ENCODE measurements at places on chromosomes 2 and 18.

- DNase-seq, result no peak
Observed at GRCh38 chr2:227818675-227819397, 5.2 kb downstream of the CCL20 start.

DNA sequence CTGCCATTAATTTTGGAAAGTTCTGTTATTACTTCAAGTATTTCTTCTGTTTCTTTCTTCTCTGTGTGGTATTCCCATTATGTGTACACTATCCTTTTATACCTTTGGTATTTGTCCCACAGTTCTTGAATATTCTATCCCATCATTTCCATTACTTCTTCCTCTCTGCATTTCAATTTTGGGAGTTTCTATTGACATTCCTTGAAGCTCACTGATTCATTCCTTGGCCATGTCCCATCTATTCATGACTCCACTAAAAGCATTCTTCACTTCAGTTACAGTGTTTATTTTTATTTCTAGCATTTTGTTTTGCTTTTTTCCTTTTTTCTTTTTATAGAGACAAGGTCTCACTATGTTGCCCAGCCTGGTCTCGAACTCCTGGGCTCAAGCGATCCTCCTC, 30.3 kb downstream of the PROC start:
- DNase-seq, result no peak

DNA sequence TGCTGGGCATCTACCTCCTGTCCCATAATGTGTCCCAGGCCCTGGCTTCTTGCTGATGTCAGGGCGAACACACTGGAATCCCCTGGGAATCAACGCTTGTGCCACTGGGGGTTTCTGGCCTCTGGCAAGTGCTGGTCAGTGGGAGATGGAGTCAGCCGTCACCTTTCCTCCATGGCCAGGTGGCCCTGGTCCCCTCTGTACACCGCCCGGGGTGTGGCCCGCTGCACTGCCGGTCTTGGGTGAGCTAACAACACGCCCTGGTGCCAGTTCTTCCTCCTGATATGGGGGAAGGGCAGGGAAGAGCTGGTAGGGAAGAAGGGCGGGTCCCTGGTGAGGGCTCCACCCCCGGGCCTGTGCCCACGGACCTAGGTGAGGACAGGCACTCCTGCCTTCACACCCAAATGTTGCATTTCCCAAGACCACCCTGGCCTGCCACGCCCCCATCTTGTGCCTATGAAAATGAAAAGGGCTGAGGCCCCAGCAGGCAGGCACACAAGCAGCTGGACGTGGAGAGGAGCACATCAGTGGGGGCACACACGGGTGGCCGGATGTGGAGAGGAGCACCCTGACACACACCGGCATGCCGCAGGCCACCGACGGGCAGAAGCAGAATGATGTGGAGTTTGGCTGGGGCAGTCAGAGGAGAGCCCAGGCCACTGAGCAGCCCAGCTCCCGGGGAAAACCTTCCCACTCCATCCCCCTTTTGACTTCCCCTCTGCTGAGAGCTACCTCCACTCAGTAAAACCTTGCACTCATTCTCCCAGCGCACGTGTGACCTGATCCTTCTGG, 140.5 kb downstream of the ASB1 start:
- no peak for DNase-seq

- peak; percentile 87 for DNase-seq
Observed at GRCh38 chr2:112259509-112260294, 4.9 kb upstream of the ZC3H8 start.

Data from mucosa of gallbladder (tissue), 1 donor.